ENCODE measurements at places on chromosomes 6 and 20.

DNA sequence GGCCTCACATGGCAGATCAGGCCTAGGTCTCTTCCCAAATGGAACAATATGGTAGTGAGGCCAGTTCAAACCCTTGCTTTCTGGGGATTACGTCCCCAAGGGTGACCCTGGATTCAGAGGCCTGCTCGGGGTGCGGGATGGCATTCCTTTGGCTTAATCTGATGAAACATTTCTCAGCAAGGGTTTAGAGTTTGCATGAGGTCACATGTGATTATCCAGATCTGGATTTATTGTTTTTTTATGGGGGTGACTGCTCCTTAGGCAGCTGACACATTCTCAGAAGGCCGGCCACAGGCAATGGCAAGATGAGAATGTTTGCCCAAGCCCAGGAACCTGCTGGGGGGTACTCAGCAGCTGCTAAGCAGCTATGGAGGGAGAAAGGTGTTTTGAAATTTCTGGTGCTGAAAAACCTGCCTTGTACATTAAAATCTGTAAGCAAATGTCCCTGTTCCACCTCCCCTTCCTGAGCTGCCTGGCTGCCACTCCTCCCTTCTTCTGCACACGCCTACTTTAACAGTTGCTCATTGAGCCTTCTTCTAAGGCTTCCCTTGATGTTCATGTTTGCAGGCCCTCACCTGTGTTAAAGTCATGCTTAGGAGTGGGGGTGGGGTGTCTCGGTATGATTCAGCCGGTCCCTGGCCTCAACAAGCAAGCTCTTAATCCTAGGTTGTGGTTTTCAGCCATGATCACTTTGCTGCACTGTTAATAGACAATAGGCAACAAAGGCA lies 37.9 kb upstream of the FUCA2 start:
- no peak for DNase-seq

GRCh38 chr6:88725111-88725975 lies 238.1 kb downstream of the RNGTT start:
- no peak for DNase-seq

DNA sequence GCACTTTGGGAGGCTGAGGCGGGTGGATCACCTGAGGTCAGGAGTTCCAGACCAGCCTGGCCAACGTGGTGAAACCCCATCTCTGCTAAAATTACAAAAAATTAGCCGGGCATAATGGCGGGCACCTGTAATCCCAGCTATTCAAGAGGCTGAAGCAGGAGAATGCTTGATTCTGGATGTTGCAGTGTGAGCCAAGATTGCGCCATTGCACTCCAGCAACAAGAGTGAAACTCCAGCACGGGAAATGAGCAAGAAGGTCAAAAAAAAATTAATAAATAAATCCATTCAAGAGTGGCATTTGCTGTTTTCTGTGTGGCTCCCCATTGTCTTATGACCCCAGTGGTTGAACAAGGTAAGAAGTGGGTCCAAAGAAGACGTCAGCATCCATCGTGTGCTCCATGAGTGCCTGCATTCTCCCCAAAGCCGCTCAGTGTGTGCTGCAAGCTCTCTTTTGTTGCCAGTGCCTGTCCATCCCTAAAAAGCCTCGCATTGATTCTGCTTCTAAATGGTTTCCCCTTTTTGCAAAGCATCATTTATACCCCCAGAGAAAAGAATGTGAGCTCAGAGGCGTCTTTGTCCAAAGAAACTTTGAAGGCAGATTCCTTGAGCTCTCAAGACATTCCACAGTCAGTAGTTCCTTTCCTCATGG lies 38.8 kb upstream of the MAP3K4 start:
- DNase-seq: no peak

DNA sequence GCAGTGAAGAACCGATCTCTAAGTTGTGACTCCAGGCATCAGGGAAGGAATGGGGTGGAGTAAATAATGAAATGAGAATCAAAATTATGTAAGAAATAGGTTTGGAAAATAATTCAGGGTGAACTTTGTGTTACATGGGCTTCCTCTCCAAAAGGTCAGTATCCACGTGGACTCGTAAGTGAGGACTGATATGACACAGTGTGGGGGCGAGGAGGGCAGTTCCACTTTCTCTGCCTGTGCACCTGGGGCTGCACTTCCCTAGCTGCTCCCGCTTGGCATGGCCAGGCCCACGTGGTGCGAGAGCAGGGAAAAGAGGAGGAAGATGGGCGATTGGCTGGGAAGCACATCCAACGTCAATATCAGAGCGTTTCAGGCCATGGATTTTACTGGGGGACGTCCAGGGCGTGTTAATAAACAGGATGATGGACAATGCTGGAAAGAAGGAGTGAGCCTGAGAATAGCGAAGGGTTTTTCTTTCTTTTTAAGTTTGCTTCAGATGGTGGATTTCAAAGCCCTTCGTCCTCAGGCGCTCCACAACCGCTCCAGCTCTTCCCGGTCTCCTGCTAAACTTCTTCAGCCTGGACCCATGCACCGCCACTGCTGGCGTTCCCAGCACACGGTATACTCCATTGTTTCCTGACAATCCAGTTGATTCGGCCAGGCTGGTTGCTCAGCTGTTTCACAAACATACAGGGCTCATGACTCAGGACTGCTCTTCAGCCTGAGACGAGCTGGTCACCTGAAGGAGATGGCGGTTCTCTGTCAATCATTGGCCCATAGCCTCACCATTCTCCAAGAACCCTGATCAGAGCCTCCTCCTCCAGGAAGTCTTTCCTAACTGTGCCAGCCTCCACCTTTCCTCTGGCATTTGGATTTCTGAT lies 11.8 kb downstream of the CCR6 start:
- no peak for DNase-seq

DNA sequence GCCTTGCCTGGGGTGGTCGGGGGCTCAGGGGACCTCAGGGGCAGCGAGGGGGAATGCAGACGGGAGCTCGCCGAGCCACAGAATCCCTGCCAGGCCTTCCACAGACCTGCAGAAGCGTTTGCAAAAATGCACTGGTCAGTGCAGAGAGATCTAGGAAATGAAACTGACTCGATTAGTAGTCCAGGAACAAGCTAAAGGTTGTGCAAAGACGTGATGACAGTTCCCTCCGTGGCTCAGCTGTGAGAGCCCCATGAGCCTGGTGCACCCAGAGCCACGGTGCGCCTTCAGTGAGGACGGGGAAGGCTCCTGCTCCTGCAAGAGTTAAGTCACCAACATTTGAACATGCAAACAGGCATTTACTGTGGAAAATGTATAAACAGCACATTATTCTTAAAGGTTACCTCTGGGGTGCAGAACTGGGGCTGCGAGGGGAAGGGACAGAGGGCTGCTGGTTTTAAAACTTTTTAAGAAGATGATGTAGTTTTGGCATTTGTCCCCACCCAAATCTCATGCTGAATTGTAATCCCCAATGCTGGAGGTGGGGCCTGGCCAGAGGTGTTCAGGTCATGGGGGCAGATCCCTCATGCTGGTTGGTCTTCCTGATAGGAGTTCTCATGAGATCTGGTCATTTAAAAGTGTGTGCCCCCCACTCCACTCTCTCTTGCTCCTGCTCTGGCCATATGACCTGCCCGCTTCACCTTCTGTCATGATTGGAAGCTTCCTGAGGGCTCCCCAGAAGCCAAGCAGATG lies 147.3 kb downstream of the DLL1 start:
- DNase-seq: no peak

- no peak for DNase-seq
Measured at GRCh38 chr6:30035784-30036183, 25.3 kb upstream of the POLR1H start.

- no peak for DNase-seq
Measured at GRCh38 chr6:123808556-123808955, 4.9 kb downstream of the NKAIN2 start.

GRCh38 chr20:53468587-53468986 lies 125.1 kb downstream of the ZNF217 start:
- DNase-seq: no peak

DNA sequence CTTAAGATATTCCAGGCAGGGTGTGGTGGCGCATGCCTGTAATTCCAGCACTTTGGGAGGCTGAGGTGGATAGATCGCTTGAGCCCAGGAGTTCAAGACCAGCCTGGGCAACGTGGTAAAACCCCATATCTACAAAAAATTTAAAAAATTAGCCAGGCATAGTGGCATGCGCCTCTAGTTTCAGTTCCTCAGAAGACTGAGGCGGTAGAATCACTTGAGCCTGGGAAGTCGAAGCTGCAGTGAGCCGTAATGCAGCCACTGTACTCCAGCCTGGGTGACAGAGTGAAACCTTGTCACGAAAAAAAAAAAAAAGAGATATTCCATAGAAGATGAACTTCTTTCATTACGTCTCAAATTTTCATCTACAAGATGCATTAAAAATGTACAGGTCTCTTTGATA lies 46.7 kb upstream of the ISM1 start:
- DNase-seq: no peak

- no peak for DNase-seq
Measured at GRCh38 chr20:22729180-22729579, 144.8 kb upstream of the FOXA2 start.

GRCh38 chr20:51480507-51481270 lies 61.8 kb downstream of the NFATC2 start:
- DNase-seq: no peak

- no peak for DNase-seq
Measured at GRCh38 chr20:3621111-3621510, 42.1 kb downstream of the GFRA4 start.

GRCh38 chr6:161268531-161269210 lies 5.2 kb downstream of the AGPAT4 start:
- no peak for DNase-seq

DNA sequence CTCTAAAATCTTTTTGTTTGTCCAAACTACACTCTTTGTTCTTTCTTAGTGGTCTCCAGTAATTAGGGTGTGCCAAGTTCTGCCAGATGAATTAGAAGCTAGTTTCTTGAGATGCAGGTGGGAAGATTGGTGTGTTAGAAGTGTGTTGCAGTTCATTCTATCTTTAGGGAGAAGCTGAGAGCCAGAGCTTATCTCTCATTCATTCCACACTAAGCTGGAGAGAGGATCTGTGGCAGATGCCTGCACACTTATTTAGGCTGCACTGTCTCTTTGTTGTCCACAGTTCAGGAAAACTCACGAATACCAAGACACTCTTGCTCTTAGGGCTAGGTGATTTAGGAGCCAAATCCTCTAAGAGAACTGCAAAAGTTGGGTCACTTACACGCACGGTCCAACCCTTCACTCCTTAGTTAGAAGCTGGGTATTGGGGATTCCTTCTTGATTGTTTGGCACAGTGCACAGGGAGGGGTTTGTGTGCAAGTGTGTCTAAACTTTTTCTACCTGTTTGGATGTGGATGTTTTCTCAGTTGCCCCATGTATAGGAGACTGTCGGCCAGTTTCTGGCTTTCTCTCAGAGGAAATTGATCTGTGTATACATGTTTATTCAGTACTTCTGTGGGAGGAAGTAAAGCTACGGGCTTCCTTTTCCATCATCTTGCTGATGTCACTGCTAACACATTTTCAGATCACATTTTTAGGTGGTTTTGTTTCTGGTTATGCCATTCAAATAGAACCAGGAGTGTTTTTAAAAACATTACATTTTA lies 49.5 kb downstream of the SMAP1 start:
- no peak for DNase-seq

- no peak for DNase-seq
Measured at GRCh38 chr6:133377219-133377618, 136.1 kb downstream of the EYA4 start.

- no peak for DNase-seq
Measured at GRCh38 chr20:37407573-37408002, 61.6 kb downstream of the SRC start.

- DNase-seq: no peak
Measured at GRCh38 chr6:42453654-42454427, 2.1 kb upstream of the TRERF1 start.

DNA sequence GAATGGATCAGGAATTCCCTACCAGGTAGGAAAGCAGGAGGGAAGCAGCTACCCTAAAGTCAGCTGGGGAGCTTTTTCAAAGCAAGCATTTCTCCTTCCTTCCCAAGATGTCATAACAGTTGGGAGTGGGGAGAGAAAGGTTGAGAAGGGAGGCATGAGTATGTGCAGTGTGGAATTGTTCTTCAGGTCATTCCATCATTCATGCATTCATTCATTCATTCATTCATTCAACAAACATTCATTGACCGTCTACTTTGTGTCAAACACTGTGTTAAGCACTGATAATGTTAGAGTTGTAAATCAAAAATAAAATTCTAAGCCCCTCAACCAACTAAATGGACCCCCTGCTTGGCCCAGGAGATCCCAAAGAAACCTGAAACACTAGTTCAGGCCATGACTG lies 49.2 kb upstream of the FAM184A start:
- DNase-seq: no peak

- DNase-seq: no peak
Measured at GRCh38 chr6:170421921-170422320, 115.4 kb downstream of the FAM120B start.

- no peak for DNase-seq
Measured at GRCh38 chr6:69097948-69098347, 462.9 kb downstream of the ADGRB3 start.

DNA sequence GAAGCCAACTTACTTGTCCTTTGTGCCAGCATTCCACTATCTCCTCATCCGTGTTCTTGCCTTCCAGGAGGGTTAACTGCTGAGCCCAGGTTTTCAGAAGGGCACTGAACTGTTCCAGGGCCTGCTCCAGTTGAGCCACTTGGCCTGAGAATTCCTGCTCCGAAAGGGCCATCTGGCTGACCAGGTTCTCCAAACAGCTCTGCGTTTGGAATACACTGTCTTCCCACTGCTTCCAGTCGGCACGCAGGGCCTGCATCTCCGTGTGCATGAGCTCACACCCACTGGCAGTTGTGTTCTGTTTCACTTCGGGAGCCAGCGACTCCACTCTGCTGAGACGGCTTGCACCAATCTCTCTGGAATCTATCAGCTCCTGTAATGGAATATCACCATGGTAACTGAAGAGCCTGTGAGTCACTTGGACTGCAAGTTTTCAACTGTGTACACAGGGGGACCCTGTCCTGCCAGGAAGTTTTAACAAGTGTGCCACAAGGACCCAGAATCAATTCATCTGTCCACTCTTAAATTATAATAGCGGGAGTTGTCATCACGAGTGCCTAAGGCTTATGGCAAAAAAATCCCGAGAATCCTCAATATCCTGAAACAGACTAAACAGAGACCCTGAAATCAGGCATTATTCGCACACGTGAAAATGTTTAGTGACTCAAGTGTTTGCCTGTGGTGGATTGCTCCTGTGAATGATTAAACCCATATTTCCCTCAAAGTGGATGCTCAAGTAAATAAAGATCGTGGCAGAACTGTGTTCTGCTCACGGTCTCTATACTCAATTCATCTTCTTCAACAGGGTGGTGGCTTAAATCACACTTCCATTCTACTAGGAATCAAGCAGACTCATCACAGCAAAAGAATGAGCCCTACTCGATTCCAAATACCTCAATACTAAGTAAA lies 255.9 kb downstream of the SYNE1 start:
- no peak for DNase-seq

DNA sequence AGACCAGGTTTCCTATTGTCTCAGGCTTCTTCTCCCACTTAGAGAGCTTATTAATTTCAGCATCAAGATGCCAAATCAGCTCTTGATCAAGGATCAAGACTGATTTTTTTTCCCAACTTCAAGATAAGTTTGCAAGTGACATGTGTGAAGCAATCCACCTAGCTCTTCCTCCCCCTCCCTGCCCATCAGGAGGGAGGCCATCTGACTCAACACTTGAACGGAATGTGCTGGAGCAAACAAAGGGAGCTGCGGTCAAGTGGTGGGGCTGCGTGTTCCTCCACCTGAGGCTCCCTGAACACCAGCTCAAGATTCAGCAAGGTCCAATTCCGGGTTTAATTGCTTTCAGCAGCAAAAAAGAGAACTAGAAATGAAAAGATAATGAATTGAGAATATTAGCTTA lies 38.7 kb downstream of the TTI1 start:
- DNase-seq: no peak

Data from cortex of kidney (tissue), 1 donor.